ENCODE measurements at places on chromosomes 6 and 20. TPM values are rescaled to one million over a fixed set of nuclear protein-coding genes. Genes with fewer than 3 reads are reported as not detected.

DNA sequence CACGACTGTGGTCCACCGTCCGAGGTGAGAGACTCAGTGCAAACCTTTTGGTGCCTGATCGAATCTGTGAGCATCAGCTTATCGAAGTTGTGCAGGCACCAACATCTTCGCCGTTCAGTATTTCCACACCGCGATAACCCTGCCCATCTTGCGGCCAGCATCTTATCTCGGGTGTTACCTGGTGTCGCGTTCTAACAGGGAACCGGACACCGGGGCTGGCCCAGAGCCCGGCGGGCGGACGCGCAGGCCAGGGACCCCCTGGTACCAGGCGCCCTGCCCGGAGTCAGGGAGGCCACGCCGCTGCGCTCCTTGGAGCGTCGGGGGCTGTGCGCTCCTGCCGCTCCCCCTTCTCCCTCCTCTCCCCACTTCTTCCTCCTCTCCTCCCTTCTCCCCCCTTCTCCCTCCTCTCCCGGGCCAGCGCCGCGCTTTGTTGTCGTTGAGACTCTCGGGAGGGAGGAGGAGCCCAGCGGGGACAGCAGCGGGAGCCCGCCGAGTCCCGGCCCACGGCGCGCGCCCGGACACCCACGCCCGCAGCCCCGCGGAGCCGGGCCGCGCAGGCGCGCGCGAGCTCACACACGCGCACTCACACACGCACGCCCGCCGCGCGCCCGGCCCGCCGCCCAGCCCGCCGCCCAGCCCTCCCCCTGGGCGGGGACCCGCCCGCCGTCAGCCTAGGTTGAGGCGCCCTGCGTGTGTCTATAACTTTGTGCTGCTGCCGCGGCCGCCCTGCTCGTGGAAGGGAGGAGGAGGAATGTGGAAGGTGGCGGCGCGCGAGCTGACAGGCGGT lies 1.4 kb upstream of the FOXO3 start:
- peak; percentile 96 for DNase-seq

The OR2H1 gene
- not detected for total RNA-seq

- DNase-seq, result no peak
Measured at GRCh38 chr6:152232501-152233151, 404.5 kb downstream of the SYNE1 start.

DNA sequence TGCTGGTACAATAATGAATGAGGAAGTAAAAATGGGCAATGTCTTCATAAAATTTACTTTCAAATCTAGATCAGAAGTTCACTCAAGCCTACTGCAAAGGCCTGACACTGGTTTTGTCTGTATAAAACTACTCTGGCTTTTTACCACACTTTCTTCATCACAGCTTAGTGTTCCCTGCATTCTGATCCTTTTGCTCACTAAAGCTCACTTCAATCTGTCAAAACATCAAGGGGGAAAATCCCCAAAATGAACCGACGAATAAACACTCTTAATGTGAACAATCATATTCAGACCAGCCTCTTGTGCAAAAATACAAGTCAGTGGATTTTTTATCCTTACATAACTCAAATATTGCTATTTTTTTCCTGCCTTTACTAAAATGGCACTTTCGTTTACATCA lies 98.5 kb downstream of the PRDM1 start:
- DNase-seq, result no peak

DNA sequence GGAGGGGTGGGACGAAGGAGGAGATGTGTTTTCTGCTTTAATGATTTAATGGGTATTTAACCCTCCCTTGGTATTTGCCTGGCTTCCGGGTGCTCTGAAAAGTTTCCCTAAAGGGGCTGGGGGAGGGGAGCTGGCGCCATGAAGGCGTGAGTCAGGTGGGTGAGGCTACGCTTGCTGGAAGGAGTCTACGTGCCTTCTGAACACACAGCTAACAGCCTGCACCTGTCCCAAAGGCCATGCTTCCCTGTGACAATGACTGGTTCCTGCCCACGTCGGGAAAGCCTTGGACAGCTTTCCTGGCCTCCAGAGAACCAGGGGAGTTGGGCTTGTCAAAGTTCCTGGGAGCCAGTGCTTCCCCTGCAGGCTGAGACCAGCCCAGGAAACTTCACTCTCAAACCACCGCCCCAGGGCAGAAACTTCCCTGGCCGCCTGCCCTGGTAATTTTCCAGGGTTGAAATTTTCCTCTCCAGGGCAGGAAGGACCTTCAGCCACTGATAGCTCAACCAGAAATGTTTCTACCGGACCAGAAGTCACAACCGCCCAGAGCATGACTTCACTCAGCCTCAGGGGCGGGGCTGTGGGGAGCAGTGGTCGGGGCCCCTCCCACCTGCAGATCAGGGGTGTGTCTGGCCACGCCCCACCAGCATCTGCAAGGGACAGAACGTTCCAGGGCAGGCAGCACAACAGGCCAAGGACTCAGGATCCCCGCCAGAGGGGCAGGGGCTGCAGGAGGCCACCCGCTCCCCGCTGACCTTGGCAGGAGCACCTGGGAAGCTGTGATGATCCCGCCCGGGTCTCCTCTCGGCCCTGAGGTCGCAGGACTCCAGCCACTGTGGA lies 18.6 kb upstream of the SLCO4A1 start:
- DNase-seq, result peak; percentile 90

- no peak for DNase-seq
Measured at GRCh38 chr6:12096342-12096741, 84.2 kb downstream of the HIVEP1 start.

- DNase-seq, result no peak
Measured at GRCh38 chr20:45104786-45105185, 3.9 kb upstream of the KCNS1 start.

- no peak for DNase-seq
Measured at GRCh38 chr6:13014504-13015378, 298.2 kb downstream of the PHACTR1 start.

DNA sequence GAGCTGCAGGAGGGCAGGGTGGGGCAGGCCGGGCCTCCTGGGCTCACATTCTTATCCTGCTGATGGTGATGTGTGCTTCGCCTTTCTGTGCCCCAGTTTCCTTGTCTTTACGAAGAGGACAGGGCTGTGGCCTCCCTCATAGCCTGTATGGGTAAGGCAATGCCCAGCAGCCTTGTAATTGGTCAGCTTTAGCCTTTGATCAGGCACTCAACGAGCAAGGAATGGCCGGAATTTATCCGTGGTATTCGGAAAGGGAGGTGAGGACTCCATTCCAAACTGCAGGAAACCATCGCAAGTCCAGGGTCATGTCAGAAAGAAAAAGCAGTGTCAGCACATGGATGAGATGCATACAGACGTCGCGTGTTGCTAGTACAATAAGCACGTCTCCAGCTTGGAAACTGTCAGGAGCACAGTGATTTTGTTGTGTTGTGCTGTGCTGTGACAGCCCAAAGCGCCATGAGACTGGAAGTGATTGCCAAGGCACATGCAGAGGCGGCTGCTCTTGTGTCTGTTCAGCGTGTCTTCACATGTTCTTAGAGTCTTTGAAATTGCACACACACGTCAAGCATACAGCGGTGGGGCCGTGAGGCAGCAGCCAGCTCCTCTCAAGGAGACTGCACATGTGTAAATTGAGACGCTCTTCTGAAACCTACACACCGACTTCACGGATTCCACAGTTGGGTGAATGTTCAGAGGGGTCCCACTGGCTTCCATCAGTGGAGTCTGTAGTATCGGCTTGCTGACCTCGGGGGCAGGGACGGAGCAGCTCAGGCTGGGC lies 6.2 kb downstream of the SS18L1 start:
- DNase-seq, result no peak

GRCh38 chr6:148460876-148461646 lies 118.4 kb downstream of the SASH1 start:
- DNase-seq, result no peak

The PACRG gene
- 4.3 TPM for total RNA-seq

DNA sequence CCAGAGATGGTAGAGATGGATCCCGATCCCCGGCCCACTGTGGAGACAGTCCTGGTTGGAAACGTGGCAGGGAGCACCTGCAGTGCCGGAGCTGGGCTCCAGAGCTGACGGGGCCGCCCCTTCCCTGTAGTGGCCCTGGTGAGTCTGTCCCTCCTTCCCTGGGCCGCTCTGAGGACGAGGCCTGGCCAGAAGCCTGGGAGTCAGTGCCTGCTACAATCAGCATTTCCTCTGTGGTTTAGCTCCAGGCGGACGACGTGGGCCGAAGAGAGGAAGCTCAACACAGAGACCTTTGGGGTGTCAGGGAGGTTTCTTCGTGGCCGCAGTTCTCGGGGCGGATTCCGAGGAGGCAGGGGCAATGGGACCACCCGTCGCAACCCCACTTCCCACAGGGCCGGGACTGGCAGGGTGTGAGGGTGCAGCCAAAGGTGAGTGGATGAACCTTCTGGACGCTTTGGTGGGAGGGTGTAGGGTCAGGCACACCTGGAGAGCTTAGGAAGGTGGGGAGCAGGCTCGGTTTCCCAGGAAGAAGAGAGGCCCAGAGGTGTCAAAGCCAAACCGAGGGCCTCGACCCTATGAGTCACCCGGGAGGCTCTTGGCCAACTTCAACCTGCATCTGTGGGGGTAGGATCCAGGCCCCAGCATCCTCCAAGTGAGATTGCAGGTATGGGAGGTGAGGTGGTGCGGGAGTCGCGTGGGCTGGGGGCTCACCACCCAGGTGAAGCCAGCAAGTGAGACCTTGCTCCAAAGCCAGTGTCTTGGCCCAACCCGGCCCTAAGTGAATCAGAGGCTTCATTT lies 9.9 kb downstream of the PSMA7 start:
- no peak for DNase-seq

- DNase-seq, result peak; percentile 59
Measured at GRCh38 chr20:46128310-46129151, 10.4 kb downstream of the CD40 start.

The TNFRSF21 gene
- total RNA-seq, result 6.3 TPM

DNA sequence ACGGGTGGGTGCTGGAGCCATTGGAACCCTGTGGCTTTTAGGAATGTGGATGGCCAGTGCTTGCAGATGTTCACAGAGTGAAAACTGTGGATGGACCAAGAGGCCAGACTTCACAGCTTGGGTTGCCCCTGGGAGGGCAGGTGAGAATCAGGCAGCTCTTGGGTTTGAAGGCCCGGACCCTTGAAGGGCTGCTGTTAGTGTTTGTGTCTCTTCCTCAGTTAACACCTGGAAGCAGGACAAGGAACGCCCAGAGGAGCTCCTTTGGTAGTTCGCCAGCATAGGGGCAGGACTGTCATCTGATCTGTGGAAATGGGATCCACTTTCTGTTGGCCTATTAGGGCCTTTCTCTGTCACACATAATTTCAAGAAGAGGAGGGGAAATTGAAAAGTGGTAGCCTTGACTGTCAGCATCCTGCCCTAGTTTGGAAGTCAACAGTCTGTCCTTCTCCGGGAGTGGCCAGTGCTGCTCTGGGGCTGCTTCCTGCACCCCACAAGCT lies 43.6 kb downstream of the RIOK1 start:
- DNase-seq, result no peak

DNA sequence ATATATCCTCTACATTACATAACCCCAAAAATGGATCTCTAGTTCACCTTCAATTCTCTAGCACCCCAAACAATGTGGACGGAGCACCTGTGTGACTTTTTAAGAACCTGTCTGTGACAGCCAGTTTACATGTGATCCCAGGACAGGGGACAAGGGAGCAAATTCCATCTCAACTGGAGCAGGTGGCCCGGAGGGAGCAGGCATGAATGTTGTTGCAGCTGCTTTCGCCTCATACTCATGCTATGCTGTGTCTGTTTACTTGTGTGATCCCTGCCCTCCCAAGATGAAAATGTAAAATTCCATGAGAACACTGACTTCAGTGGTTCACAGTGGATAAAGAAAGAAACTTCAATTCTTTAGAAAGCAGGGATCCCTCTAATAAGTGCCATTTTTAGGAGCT lies 600.3 kb downstream of the CDH26 start:
- no peak for DNase-seq

DNA sequence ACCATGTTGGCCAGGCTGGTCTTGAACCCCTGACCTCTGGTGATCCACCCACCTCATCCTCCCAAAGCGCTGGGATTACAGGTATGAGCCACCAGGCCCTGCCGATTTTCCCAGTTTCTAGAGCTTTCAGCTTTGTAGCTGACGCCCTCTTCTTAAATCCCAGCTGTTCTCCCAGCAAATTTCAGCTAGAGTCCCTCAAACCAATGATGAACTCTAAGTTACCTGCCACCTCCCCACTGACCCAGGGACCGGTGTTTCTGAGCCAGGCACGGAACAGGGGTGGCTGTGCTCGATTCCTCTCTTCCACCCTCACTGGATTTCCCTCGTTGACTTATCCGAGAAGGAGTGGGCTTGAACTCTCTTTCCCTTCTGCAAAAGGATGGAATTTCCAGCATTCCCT lies 39.1 kb downstream of the SUN5 start:
- no peak for DNase-seq

GRCh38 chr20:59640267-59640666 lies 35.9 kb downstream of the PHACTR3 start:
- peak; percentile 10 for DNase-seq

- no peak for DNase-seq
Measured at GRCh38 chr6:76840865-76841264, 622.4 kb downstream of the HTR1B start.

DNA sequence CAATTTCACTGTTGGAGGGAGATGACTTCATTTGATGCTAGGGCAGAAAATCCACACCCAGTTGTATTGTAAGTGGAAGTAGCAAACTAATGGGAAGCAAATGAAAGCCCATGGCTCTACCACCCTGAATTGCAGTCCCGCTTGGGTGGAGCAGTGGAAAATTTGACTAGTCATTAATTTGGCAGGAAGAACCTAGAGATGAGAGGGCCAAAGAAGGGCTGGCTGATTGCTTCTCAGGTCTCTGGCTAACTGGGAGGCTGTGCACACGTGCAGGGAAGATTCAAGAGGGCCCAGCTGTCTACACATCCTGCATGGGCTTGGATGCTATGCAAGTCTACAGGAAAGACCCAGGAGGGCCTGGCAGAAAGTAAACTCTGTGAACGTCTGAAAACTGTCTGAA lies 466.2 kb downstream of the TFAP2A start:
- DNase-seq, result no peak

- DNase-seq, result no peak
Measured at GRCh38 chr6:12973386-12973785, 256.8 kb downstream of the PHACTR1 start.

The MRPL2 gene
- 40.4 TPM for total RNA-seq

- peak; percentile 75 for DNase-seq
Measured at GRCh38 chr6:113859349-113860180, 2.4 kb downstream of the MARCKS start.

The E2F1 gene
- 1.4 TPM for total RNA-seq

The SSTR4 gene
- total RNA-seq, result not detected

The SIM1 gene
- 0.04 TPM for total RNA-seq

The HELZ2 gene
- 21.4 TPM for total RNA-seq

DNA sequence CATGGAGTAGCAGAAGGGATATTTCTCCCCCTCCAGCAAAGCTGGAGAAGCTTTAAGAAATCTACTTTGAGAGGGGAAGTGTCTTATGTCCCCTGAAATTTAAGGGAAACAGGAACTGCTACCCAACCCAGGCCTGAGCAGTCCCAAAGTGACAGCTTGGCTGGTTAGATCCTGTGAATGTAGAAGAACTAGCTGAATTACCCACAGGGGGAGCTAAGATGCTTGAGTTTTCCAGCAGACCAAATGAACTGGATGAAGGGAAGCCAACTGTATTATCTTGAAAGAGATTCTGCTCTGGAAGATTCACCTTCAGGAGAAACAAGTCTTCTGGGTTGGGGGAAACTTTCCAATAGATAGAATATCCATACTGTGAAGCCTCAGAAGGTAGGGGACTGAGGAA lies 303.3 kb upstream of the MMS22L start:
- no peak for DNase-seq

GRCh38 chr6:52881662-52881995 lies 27.9 kb downstream of the GSTA3 start:
- DNase-seq, result no peak

- DNase-seq, result no peak
Measured at GRCh38 chr6:46476301-46476700, 14.9 kb downstream of the RCAN2 start.

The PRICKLE4 gene
- total RNA-seq, result 9.0 TPM

GRCh38 chr6:26159357-26160273 lies 72.4 kb downstream of the HFE start:
- DNase-seq, result no peak
